ENCODE measurements at places on chromosomes 11 and 22. TPM values are rescaled to one million over a fixed set of nuclear protein-coding genes. Genes with fewer than 3 reads are reported as not detected.

DNA sequence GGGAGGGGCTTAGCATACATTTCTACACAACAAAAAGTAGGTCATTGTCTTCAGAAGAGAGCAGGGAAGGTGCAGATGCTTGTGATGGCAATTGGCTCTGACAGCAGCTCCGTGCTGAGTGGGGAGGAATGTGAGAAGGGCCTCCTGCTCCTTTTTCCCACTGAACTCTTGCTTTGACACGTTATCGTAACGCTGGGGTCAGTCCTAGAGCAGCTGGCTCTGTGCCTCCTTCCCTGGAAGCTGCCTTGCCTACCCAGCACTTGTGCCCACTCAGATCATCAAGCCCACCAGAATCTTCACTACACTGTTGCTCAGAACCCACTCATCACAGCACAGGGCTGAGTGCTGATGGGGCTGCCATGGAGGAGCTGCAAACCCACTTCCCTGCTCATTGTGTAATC lies 14.9 kb upstream of the NAV2 start:
- peak; percentile 64 for DNase-seq

- DNase-seq, result peak; percentile 93
Measured at GRCh38 chr11:62694455-62695167, 5.3 kb upstream of the LRRN4CL start.

- no peak for DNase-seq
Measured at GRCh38 chr11:86486261-86487030, 111.8 kb downstream of the CCDC81 start.

GRCh38 chr22:27874764-27875163 lies 44.3 kb downstream of the PITPNB start:
- DNase-seq, result no peak

GRCh38 chr11:22508665-22509064 lies 117.0 kb downstream of the FANCF start:
- DNase-seq, result no peak

DNA sequence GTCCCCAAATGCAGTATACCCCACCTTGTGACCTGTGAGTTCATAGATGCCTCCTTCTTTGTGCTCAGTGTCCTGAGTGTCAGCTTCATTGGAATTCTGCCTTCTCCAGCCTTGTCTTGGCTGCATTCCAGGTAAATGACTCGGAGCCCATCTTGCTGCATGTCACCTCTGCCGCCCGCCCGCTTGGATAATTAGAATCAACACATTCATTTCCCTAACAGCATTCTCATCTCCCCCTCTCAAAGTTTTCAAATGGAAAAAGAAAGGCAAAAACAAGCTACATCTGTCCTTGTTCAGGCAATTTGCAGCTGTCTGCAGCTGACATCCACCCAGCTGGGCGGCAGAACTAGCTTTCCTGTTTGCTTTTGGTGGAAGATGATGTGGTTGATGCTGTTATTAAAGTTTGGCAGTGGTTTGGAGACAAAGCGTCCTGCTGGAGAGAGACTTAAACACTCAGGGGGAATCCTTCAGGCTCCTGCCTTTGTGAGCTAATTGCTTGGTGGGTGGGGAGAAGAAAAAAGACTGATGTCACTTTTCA lies 198.8 kb upstream of the SEZ6L start:
- DNase-seq, result peak; percentile 84

GRCh38 chr11:133669371-133670053 lies 137.2 kb upstream of the OPCML start:
- peak; percentile 69 for DNase-seq

DNA sequence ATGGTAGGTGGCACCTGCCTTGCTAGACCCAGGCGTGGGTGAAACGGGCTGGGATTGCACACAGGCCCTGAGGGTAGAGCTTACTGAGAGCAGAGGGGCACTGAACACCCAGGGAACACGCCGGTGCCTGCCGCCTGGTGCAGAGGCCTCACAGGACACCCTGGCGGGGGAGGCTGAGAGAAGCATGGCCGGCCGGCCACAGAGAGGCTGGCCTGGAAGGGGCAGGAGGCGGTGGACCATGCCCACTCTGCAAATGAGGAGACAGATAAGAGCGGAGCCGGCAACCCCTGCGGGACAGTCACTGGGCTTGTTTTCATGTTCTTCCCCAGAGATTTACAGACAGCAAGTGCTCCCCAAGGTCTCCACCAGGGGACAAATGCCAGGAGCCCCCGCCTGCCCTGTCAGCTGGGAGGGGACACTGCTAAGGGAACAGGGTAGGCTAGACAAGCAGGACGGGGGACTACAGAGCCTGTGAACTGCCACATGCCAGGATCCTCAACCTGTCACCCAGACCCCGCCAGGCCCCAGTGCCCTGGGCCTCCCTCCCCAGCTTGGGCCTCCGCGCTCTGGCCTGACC lies 38.5 kb upstream of the TCF20 start:
- DNase-seq, result no peak

- no peak for DNase-seq
Measured at GRCh38 chr11:68678031-68678441, 6.3 kb upstream of the GAL start.

GRCh38 chr11:75388386-75389275 lies 10.7 kb upstream of the RPS3 start:
- peak; percentile 91 for DNase-seq

GRCh38 chr11:44351898-44352498 lies 42.1 kb upstream of the ALX4 start:
- DNase-seq, result no peak

DNA sequence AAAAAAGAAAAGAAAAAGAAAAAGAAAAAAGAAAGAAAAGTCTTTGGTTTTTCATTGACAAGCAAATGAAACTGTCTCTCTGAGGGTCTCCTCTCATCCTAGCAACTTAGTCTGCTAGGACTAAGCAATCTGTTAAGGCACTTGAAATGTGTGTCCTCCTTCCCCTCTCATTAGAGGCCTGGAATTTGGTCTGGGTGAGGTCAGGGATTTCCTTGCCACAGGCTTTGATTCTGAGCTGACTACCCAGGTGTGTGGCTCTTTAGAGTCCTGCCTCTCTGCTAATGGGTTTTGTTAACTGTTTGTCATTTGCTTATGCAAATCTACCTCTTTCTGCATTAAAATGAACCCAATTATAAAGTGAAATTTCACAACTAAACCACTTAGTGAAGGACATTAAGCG lies 18.3 kb upstream of the PKNOX2 start:
- peak; percentile 71 for DNase-seq

DNA sequence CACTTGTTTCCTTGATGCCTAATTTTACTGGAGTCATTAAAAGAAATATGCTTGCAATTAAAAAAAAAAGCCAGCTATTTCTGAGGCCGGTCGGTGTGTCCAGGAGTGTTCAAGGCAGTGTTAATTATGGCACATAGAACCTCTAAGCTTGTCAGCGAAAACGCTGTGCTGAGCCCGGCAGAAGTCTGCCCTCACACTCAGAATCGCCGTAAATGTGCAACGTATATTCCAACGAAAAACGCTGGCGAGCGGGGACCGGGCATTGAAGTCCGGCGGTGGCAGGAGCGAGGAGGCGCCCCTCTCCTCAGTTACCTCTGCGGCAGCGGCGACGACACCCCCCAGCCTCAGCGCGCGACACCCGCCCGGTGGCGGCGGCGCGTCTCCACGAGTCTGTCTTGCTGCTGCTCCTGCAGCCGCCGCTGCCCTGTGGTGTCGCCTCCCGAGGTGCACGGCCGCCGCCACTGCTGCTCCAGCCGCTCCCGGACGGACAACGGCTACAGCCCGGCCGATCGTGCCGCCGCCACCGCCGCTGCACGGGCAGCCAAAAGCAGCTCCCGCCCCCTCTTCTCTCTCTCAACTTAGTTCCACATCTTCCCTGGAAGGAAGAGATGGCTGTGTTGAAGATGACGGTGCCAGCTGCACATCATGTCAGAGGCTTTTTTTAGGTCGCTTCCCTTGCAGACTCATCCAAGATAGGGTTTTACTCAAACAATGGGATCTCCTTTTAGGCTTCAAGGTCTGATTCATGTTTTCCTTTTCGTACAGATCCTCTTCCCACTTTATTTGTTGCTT lies 56.0 kb downstream of the JAM3 start:
- peak; percentile 89 for DNase-seq

DNA sequence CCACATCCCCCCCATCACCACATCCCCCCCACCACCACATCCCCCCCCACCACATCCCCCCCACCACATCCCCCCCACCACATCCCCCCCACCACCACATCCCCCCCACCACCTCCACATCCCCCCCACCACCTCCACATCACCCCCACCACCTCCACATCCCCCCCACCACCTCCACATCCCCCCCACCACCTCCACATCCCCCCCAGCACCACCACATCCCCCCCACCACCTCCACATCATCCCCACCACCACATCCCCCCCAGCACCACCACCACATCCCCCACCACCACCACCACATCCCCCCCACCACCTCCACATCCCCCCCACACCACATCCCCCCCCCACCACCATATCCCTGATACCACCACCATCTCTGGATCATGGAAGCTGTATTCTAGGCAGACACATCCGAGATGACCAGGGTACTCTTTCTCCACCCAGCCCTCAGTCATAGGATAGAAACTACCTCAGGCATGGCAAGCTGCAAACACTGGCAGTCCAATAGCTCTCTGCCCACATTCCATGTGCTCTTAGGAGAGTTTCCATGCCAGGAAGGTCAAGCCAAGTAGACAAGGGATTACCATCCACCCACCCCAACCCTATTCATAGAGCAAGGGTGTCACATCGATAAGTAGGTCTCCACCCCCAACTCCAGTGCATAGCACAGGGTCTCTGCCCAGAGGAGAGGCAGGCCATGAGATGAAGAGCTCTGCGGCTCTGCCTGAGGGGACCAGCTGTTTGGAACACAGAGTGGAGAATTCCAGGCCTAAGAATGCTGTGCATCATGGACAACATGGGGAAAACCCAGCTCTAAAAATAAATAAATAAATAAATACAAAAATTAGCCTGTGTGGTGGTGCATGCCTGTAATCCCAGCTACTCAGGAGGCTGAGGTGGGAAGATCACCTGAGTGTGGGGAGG lies 33.0 kb upstream of the TEAD1 start:
- no peak for DNase-seq

DNA sequence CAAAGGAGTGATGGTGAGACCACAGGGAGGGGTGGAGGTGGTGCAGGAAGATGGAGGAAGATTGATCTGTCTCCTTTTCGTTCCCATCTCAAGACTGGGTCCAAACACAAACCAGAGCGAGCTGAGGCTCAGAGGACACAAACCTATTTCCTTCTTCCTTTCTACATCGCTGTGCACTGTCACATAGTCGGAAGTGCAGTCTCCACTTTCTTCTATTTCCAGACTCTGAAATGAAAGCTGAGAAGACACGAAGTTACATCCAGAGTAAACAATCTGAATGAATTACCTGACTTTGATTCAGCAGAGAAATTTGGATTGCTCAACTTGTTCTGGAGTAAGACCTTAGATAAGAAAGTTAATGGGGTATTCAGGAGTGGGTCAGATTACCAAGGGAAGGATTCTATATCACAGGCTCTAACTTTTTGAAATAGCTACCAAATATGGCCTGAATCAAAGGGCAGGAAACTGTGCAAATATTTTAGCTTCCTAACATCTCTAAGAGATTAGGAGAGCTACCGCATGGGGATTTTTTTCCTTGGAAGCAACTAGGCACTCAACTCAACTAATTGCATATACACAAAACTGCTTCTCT lies 14.4 kb downstream of the OVCH2 start:
- DNase-seq, result no peak

GRCh38 chr11:118215262-118215661 lies 9.5 kb downstream of the JAML start:
- no peak for DNase-seq

- DNase-seq, result no peak
Measured at GRCh38 chr11:45641961-45642360, 23.5 kb downstream of the CHST1 start.

- no peak for DNase-seq
Measured at GRCh38 chr11:45679806-45680205, 14.4 kb upstream of the CHST1 start.

CRYBA4 gene
- not detected for total RNA-seq

APOA1 gene
- total RNA-seq, result 61.9 TPM

ZBTB44 gene
- total RNA-seq, result 59.2 TPM

RIMBP3B gene
- not detected for total RNA-seq

YAP1 gene
- total RNA-seq, result 236 TPM

All from endodermal cell (in vitro differentiated cells).